BE2C (cell line): ENCODE measurements at places on chromosomes 2 and 18.

- no peak for DNase-seq
These were observed 155.6 kb upstream of the NOL4 start for GRCh38 chr18:34380326-34380725.

- no peak for DNase-seq
These were observed 24.9 kb upstream of the BZW1 start for GRCh38 chr2:200786826-200787225.

GRCh38 chr18:50982802-50983179 lies 15.0 kb downstream of the ELAC1 start:
- no peak for DNase-seq

- no peak for DNase-seq
These were observed 36.1 kb upstream of the ITGA4 start for GRCh38 chr2:181421131-181421458.

DNA sequence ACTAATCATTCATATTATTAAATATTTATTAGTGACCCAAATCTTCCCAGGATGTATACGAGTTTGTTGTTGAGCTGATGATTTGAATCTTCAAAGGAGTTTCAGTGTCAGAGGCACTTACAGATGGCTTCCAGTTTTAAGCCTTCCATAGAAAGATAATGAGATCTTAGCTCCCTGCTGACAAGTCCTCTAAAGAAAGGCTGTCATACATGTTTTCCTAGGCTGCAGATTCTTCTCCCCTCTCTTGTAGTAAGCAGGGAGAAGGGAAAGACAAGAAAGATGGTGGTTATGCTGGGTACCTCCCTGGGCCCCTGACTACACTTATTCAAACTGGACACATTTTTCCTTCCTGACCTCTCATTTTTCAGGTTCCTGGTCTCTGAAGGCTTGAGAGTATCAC lies 8.1 kb upstream of the GAREM1 start:
- DNase-seq: no peak

GRCh38 chr2:7023542-7023941 lies 106.3 kb downstream of the RNF144A start:
- DNase-seq: no peak

DNA sequence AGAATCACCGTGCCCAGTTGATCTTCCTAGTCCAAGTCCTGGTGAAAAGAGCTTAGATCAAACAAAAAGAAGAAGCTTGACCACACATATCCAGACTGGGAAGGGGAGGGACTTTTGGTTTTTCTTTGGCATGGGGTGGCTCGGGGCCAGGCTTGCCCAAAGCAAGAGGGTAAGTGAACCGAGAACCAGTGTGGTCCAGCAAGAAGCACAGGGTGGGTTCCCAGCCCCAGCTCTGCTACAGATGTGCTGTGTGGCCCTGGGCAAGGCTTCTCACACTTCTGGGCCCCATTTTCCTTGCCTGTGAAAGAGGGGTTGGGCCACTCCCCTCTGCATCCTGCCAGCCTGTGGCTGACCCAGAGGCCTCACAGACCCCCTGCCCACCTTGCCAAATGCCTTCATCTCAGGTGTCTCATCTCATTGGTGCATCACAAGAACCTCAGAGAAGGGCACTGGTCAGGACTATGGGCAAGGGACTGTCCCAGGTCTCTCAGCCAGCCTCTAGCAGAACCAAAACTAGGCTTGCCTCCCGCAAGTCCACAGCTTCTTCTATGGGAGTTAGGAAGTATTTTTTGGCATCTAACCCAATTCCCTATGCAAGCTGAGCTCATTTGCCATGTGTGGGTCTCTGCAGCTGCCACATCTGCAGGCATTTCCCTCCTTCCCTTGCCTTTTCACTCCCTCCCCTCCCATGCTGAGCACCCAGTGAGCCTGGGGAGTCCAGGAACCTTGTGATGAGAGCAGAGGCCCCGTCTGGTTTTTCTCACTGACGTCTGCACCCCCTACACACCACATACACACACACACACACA lies 6.9 kb downstream of the ATP6V1B1 start:
- no peak for DNase-seq

DNA sequence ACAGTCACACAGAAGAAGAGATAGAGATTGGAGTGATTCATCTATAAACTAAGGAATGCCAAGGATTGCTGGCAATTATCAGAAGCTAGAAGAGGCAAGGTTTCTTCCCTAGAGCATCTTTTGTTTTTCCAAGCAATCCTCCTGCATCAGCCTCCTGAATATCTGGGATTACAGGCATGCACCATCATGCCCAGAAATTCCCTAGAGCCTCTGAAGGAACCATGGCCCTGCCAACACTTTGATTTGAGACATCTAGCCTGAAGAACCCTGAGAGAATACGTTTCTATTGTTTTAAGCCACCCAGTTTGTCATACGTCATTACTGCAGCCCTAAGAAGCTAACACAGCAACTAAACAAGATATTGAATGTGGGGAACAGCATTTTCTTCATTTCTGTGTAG lies 525.0 kb downstream of the ERBB4 start:
- no peak for DNase-seq

DNA sequence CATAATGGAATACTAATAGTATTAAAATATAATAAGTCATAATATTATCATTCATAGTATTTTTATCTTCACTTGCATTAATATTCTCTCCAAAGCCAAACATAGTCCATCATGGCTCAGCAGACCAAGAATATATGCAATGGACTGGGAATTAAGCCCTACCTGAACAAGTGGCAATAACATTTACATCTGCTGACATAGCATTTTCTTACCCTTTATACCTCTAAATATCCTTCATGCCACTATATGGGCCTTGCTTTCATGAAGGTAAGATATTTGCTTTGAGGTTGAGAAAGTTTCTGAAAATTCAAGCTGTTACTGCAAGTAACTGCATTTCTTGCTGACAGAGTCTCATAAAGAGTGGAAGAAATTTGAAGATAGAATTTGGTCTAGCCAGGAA lies 847.4 kb upstream of the GCFC2 start:
- DNase-seq: no peak

GRCh38 chr18:70332694-70333093 lies 43.8 kb downstream of the SOCS6 start:
- no peak for DNase-seq

GRCh38 chr2:197571627-197572271 lies 55.9 kb downstream of the MOB4 start:
- DNase-seq: no peak
